AG04450 (cell line): ENCODE measurements at places on chromosomes 1 and 21.
A peak's percentile ranks its signal among the peaks of the same experiment; 100 is the strongest.

GRCh38 chr1:68705466-68705865 is 208.6 kb upstream of the DEPDC1 start:
- no peak for DNase-seq

DNA sequence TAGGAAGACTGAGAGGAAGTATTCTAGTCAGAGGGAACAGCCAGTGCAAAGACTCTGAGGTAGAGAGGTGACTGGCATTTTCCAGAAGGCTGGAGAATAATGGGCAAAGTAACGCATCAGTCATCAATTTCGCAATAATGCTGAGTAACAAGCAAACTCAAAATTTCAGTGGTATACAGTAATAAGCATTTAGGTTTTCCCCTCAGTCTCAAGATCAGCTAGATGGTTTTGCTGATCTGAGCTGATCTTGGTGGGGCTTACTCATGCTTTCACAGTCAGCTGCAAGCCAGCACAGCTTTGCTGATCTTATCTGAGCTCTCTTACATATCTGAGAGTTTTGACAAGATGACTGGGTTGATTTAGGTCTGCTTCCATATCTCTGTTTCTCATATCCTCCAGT is 108.7 kb downstream of the TSEN15 start:
- no peak for DNase-seq

- no peak for DNase-seq
Measured at GRCh38 chr1:238964631-238965030, 421.7 kb upstream of the CHRM3 start.

DNA sequence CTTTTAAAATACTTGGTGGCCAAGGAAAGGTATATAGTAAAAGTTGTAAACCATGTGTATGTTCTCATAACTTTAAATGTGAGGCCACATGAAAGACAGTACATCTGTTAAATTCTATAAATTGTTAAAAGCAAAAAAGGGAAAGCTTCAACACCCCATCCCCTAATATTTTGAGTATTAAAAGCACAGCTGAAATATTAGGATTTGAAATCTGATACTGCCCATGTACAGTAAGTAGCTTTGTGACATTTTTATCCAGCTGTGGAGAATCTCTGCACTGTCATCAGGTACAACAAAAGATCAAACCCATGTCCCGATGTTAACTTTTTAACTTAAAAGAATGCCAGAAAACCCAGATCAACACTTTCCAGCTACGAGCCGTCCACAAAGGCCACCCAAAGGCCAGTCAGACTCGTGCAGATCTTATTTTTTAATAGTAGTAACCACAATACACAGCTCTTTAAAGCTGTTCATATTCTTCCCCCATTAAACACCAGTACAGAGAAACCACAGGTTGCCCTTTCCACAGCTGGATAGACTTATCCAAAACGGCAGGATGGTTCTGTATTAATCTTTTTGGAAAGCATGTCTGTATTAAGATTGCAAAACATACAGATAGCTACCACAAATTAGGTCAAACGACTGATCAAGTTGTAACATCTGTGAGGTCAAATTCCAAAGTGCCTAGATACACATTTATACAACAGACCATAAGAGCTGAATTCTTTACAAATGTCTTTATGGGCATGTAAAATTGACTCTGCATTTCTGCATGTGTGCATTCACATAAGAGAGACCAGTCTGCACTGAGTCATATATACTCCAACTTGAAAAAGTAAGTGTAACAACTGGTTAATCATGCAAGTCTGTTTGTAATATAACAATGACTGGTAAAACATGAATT is 5.2 kb downstream of the IRF2BP2 start:
- no peak for DNase-seq

DNA sequence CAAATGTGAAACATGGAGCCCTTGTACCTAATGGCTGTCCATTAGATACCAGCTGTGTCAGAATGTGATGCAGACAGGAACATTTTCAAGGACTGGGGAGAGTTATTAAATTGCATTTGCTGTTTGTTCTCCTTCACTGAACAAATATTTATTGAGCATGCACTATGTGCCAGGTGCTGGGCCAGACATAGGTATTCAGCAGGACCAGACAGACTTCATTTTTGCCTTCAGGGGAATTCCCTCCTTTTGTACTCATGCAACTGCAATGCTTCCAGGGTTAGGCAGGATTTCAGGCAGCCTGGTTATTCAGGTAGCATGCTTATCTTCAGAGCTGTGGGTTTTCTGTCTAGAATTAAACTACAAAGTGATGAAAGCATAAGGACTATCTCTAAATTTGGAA is 64.2 kb upstream of the SMYD2 start:
- DNase-seq: no peak

DNA sequence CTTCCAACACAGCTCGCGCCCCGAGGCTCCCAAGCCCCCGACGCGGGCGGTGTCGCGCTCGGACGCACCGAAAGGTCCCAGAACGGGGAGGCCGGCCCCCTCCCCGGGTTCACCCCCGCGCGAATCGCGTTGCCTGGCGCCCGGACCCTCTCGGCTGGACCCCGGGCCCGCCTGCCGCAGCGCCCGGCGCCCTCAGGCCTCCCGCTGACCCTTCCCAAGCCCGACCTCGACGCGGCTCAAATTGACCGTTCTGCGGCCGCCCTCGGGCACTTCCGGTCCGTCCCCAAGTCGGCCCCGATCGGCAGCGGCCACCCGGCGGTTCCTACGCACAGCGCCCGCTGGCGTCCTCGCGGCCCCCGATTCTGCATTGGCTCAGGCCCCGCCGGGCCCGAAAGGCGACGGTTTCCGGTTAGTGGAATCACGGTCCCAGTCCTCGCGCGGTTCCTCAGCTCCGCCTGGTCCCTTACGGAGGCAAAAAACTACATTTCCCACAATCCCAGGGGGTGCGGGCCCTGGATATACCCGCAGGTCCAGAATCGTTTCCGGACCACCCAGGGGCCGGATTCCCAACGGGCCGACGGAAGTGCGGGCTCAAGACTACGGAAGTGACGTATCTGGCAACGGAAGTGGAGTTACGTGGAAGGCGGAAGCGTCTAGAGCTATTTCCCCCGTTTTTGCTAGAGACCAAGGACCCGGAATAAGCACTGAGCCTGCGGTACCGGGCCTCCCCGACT is at the start of gene AURKAIP1:
Gene AURKAIP1, minus strand, starts transcription at position 279 of the 734 bp plus-strand sequence. CDS start 451 bp downstream, outside the sequence.
- peak; percentile 100 for DNase-seq

DNA sequence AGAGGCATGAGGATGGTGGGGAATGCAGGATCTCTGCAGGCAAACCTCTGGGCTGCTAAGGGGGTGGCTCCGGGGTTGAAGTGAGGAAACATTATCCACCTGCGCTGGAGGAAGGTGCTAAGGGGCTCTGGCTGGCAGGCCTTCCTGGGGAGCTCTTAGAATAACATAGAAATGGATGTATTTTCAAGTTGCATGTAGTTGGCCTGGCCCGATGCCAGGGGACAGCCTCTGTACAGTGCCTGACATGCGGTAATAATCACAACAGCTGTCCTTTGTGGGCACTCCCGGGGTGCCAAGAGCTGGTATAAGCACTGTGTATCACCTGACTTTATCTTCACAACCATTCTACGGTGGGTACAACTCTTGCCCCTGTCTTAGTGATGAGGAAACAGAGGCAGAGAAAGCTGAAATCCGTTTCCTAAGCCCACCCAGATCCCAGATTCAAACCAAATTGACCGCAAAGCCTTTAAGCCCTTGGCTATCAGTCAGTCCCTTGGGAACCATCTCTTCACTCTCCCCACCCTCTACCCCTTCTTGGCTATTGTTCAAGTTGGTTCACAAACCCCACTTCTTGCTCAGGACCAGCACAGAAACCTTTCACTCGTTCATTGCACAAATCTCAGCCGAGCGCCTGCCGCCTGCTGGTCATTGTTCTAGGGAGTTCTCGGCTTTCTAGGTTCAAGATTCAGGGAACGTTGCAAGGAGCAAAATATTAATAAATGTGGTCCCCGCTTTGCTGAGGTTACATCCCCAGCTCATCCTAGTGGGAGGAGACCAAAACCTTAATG is 30.9 kb downstream of the PADI4 start:
- DNase-seq: no peak

DNA sequence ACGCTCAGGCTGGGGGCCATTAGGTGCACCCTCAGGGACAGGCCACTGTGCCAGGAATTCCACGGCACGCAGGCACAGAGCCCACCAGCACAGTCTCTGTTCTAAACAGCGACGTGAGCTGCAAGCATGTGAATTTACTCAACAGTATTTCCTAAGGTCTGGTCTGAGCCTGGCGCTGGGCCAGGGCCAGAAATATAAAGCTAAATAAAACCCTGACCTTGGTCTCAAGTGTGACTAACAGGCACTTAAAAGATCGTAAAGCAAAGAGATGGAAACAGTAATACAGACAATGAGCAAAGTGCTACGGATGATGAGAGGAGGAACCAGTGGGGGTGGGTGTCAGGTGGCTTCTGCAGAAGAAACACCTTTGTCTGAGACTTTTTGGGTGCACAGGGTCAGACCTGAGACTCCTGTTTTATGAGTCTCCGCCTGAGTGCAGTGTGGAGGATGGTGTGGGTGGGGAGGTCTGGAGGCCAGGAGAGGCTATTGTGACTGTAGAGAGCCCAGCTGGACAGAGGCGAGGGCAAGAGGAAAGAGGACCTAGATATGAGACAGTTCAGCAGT is 53.4 kb upstream of the EDN2 start:
- peak; percentile 69 for DNase-seq

- no peak for DNase-seq
Measured at GRCh38 chr1:150909585-150910180, 16.5 kb upstream of the SETDB1 start.

- DNase-seq: no peak
Measured at GRCh38 chr1:172478485-172478884, 34.6 kb upstream of the PIGC start.

GRCh38 chr21:16863908-16864307 is 648.9 kb upstream of the CXADR start:
- DNase-seq: no peak

DNA sequence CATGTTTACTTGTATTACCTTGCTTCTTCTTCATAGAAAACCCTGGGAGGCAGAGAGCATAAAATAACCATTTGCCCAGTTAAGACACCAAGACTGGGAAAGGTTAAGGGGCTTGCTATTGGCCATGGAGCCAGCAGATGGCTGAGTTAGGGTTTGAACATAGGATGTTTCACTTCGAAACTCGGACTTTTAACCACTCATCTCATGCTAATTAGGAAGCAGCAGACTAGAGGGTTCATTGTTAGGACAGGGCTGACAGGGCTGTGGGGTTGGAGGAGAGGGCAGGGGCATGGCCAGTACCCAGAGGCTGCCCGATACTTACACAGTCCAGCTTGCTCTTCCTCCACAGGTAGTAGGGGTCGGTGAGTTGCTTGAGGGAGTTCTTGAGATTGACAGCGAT is 17.0 kb downstream of the SLC26A9 start:
- no peak for DNase-seq

DNA sequence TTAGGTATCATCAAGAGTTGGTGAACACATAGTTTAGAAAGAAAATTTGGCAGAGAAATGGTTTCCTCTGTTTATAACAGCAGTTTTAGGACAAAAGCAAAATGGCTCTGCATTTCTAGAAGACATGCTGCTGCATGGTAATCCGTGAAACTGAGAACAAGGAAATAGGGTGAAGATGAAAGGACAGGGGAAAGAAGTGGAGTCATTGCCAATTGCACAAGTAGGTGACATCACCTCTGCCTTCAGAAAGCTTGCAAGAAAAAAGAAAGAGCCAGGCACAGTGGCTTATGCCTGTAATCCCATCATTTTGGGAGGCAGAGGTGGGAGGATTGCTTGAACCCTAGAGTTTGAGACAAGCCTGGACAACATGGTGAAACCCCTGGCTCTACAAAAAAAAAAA is 217.6 kb downstream of the LMX1A start:
- no peak for DNase-seq

DNA sequence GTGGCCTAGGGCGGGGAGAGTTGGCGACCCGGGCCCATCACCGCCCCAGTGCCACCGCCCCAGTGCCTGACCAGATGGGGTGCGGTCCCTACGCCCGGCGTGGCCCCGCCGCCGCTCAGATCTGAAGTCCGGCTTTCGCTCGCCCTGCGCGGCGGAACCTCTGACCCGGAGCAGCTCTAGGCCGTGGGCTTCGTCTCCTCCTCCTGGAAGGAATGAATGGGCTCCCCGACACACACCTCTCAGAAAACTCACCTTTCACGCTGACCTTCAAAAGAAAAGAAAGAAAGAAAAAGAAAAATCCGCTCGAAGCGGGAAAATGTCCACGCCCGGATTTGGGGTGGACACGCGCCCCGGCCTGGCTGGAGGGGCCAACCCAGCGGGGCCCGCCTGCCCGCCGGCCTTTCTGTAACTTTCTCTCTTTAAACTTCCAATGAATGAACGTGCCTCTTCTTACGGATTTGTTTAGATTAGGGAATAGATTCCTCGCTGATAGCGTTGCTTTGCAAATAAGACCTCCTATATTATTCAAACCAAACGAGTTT is 5.4 kb upstream of the SIM2 start:
- DNase-seq: no peak

- DNase-seq: no peak
Measured at GRCh38 chr1:168437821-168438220, 106.0 kb downstream of the XCL2 start.

DNA sequence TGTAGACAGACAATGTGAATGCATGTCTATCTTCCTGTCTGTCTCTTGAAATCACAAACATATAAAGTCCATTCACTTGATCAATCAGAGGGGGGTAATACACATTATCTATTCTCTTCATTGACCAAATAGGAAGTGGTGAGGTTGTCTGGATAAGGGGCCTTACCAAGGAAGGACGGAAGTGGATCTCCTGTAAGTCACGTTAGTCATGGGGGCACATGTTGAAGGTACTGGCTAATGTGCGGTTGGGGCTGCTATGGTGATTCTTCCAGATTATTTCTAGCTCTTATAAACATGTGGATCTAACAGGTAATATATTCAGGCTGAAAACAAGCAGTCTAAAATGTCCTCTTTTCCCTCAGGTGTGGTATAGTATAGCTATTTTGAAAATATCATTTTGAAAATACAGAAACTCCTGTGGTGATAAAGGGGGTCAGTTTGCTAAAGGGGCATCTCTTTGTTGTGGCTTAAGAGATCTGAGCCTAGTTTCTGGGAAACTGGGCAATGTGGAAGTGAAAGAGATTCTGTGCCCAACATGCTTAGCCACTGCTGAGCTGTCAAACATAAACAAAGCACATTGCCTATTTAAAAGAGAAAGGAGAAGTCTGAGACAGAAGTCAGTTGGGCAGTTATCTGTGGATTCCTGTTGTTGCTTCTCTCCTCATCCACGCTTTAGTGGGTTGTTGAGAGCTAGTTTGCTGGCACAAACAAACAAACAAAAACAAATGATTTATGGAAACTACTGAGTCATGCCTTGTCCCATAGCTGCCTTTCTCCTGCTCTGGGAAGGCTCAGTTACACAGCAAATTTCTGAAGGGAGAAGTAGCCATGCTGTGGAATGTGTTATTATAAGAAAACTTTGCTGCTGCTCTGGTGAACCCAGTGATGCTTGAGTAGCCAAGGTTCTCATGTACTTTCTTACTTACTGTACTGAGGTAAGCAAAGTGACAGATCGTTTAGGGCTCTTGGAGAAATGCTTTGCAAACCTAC is 166.9 kb downstream of the HLX start:
- no peak for DNase-seq

DNA sequence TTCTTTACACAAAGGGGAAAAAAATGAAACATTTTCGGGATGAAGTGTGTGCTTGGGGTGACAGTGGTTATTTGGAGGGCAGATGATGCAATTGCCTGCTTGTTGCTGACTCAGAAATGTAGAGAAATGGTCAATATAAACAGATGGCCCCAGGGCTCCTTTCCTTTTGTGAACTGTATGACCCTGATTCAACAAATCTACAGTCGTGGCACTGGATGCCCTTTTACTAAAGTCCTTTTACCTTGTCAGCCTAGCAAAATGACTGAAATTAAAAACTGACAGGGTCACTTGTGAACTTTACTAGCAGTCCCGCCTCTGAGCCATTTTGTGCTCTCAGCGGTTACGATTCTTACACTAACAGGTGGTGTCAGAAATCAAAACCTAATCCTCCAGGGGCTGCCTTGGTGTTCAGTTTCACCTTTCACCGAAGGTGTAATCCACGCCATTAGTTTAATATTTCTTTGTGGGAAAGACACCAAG is 49.8 kb downstream of the GREM2 start:
- peak; percentile 21 for DNase-seq
